Ecto neural progenitor cell (in vitro differentiated cells): ENCODE measurements at places on chromosomes 2 and 18.
A peak's percentile ranks its signal among the peaks of the same experiment; 100 is the strongest.

GRCh38 chr18:12308386-12309100 lies 502 bp downstream of the TUBB6 start:
- DNase-seq, result peak; percentile 85

DNA sequence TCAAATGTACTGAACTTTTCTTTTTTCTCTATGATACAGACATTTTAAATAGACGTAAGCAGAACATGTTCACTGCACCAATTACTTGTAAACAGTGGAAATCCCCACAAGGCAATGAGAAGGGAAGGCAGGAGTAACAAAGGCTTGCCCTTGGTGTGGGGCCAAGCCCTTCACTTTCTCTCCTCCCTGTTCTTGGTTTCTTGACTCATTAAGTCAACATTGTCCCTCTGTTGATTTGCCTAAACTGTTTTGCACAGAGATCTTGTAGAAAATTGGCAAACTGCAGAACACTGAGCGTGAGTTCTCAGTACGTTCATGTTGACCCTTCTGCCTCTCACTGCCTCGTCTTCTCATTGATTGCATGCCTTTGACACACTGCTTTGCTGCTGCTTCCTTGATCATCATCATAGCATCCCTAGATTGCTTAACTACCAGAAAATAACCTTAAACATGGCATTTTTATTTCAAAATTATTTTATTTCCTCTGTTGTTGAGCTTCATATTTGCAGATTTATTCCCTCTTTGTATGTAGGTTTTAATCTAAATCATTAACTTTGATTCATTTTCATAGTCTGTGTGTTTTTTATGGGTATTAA lies 257.7 kb downstream of the PTGR3 start:
- DNase-seq, result no peak

DNA sequence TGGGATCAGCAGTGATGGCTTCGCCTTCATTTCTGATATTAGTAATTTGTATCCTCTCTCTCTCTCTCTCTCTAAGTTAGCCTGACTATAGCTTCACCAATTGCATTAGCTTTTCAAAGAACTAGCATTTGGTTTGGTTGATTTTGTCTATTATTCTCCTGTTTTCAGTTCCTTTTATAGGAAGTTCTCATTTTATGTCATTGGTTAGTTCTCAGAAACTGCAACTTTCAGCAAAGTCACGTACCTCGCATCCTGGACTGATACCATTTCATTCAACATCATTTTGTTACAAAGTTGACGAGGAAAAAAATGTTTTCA lies 450.8 kb downstream of the EIPR1 start:
- DNase-seq, result no peak

- no peak for DNase-seq
Measured at GRCh38 chr18:65326805-65327204, 424.0 kb upstream of the CDH7 start.

- DNase-seq, result peak; percentile 48
Measured at GRCh38 chr2:15561574-15562344, 625 bp upstream of the NBAS start.

DNA sequence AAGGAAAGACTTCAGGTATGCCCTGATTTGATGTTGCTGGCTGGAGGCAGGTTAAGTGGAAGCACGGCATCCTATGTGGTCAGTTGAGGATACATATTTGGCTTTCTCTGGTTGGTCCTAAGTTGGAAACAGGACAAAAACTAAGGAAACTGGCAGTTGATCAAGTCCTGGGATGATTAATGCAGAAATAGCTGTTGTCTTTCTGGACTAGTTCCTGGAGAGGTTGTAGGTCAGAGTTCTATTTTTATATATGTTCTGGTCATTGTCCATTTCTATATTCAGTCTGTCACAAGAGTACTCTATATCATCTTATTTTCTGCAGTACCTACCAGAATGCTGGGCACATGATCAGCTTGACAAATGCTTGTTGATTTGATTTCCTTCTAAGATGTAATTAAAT lies 4.0 kb upstream of the SLC35F5 start:
- no peak for DNase-seq

DNA sequence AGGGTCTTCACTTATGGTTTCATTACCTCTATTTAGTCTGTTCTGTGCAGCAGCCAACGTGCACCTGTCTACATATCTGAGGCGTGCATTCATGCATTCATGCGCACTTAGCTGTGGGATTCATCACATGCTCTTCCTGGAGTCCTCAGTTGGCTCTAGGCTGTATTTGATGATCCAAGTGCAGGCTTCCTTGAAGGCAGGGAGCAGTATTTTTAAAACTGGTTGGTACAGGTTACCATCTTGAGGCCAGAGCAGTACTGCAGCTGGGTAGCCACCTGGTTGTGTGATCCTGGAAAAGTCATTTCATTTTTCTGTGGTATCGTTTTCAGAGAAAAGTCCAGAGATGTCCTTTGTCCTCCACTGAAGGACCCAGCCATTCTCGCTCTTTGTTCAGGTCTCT lies 109.8 kb downstream of the EN1 start:
- DNase-seq, result no peak

DNA sequence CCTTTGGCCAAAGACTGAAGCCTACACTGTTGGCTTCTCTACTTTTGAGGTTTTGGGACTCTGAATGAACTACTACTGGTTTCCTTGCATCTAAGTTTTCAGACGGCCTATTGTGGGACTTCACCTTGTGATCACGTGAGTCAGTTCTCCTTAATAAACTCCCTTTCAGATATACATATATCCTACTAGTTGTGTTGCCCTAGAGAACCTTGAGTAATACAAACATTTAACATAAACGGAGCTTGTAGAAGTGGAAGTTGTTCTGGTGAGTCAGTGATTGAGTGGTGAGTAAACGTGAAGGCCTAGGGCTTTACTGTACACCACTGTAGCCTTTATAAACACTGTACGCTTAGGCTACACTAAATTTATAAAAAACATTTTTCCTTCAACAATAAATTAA lies 107.2 kb upstream of the CDH2 start:
- no peak for DNase-seq

DNA sequence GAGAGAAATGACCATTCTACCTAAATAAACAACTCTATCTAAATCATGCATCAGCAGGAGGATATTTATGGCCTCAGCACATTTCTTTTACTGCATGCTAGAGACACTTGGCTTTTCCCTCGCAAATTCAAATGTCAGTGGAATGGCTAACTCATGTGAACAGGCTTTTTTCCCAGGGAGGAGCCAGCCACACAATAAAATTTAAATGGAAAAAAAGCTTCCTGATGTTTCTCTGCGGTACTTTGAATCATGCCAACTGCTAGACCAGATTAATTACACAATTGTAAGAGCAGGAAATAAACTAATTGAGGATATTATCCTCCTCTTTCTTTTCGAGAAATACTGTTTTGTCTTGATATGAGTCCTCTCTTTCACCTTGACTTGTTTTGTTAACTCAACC lies 676.3 kb downstream of the IRS1 start:
- no peak for DNase-seq

DNA sequence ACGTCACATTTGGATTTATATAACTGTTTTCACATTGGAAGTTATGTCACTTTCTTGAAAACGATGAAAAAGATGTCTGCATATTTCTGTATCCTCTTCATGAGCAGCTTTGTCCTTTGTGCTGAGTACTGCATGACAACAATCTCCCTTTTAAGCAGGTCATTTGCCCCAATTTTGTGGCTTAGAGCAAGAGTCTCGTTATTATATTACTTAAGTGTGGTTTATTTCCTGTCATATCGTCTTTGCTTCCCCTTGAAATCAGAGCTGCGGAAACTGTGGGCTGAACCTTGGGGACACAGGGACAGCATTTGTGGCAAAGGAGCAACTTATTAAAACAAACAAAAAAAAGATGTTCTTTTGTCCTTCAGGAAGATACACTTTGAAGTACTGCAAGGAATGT lies 254.0 kb upstream of the DSEL start:
- DNase-seq, result no peak

- no peak for DNase-seq
Measured at GRCh38 chr2:188971432-188971861, 2.7 kb upstream of the COL3A1 start.

- no peak for DNase-seq
Measured at GRCh38 chr18:39636931-39637330, 2071.3 kb upstream of the CELF4 start.

DNA sequence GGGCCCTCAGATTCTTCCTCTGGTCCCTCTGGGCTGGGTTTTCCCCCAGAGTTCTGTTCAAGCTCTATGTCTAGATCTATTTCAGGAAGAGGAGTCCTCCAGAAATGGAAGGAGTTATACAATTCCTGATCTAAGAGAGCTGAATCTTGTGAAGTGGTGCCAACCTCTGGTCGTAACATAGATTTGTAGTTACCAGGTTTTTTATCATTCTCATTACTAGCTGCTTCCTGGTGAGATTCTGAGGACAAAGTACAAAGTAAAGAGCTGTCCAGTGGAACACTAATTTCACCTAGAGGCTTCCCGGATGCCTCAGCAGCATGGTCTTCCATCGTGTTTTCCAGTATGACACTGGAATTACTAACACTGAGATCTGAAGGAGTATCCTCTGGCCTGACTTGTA lies 44.1 kb downstream of the PPP4R1 start:
- DNase-seq, result no peak

DNA sequence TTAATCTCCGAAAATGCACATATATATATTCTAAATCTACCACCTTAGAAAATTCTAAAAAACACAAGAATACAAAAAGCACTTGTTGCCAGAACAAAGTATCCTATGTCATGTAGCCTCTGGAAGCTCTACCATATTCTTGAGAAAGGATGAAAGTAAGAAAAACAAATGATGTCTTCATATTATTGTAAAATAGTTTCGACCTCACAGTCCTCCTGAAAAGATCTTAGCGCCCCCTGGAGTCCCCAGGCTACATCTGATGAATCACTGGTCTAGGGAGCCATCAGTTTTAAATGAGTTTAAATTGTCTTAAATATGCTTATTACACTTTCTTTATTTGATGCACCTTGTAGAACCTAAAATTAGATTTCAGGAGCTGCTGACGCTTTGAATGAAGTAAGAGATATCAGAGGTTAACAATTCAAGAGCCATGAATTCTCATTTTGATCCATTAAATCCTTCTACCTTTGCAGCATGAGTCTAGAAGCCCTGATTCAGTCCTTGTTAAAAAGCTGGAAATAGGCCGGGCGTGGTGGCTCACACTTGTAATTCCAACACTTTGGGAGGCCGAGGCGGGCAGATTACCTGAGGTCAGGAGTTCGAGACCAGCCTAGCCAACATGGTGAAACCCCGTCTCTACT lies 138.8 kb downstream of the MCFD2 start:
- no peak for DNase-seq

GRCh38 chr2:38610851-38611801 lies 8.4 kb upstream of the HNRNPLL start:
- DNase-seq, result no peak

DNA sequence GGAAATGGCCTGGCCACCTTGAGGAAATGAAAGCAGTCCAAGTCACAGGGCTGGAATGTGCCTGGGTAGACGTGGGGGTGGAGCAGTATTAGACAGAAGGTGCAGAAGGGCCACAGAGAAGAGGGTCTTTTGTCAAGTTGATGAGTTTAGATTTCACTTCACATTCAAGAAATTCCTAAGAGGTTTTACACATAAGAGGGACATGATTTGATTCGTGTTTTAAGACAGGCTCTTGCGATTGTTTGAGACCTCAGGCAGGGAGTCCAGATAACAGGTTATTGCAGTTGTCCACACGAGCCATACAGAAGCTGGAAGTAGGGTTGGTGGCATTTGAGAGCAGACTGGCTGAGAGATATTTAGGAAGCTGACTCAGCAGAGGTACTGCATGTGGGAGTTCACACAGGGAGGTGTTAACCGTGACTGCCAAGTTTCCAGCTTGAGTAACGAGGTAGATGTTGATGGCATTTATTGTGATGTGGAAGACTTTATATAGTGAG lies 64.6 kb downstream of the NEB start:
- DNase-seq, result no peak

DNA sequence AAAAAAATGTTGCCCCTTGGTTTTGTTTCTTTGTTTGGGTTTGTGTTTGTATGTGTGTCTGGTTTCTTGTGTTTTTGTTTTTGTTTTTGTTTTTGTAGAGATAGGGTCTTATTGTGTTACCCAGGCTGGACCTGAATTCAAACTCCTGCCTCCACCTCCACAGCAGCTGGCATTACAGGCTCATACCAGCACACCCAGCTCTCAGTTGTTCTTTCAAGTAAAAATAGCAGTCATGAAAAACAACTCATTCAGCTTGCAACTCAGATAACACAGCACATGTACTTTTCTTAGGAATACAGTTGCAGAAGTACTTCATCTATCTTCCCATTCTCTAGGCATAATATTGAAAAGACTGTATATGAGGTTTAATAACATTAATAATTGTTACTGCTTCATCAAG lies 37.0 kb downstream of the ZC3H8 start:
- DNase-seq, result no peak

DNA sequence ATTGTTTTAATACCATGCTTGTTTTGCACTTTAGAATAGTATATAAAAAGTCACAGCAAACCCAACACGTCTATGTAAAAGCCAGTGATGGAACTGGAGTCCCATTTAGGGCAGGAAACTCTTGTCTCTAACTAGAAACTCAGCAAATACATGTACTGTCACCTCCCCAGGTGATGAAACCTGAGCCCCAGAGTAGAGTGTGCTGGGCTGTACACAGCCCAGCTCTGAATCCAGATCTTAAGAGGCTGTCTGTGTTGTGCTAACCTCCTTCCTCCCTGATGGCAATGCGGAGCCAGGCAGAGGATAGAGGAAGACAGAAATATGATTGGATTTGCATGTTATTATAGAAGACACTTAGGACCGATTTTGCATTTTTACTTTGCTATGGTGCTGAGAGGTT lies 317.5 kb upstream of the TRIB2 start:
- no peak for DNase-seq

DNA sequence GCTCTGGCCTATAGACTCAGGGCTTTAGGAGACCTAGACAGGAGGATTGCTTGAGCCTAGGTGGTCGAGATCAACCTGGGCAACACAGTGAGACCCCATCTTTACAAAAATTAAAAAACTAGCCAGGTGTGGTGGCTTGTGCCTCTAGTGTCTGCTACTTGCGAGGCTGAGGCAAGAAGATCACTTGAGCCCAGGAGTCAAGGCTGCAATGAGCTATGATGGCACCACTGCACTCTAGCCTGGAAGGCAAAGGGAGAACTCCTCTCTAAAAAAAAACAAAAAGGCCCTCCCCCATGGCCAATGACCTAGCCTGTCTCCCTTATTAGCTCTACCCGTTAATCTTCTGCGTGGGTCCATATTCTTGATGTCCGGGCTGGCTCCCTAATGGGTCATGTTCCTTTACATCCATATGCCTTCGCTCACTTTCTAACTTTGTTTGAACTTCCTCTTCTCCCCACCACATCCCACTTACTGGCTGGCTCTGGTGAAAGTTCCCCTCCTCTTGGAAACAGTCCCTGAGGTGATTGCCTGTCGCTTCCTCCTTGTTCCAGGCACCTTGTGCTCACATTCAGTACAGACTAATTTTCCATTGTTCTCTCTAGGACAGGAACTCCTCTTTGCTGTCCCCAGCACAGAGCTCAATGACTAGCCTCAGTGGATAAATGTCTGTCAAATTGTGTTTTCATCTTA lies 103.0 kb downstream of the AFF3 start:
- DNase-seq, result no peak

DNA sequence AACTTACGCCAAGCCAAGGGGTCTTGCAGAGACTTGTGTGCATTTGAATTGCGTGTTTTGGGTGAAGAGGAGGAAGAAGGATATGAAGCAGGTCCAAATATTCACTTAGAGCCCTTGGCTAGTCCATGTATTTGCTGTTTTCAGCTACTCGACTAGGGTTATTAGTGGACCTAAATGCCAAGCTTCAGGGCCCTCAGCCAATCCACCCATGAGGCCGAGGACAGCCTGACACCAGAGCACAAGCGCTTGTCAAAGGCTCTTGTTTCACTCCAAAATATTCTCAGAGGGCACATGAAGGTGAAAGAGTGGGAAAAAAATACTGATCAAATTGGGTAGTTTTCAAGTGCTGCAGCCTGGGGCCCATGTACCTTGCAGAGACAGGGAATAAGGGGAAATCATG lies 174.8 kb upstream of the ACAA2 start:
- DNase-seq, result no peak
